ENCODE measurements at places on chromosomes 6 and 20.
A peak's percentile ranks its signal among the peaks of the same experiment; 100 is the strongest.

GRCh38 chr6:132746048-132746447 lies 11.7 kb downstream of the VNN2 start:
- DNase-seq = no peak

DNA sequence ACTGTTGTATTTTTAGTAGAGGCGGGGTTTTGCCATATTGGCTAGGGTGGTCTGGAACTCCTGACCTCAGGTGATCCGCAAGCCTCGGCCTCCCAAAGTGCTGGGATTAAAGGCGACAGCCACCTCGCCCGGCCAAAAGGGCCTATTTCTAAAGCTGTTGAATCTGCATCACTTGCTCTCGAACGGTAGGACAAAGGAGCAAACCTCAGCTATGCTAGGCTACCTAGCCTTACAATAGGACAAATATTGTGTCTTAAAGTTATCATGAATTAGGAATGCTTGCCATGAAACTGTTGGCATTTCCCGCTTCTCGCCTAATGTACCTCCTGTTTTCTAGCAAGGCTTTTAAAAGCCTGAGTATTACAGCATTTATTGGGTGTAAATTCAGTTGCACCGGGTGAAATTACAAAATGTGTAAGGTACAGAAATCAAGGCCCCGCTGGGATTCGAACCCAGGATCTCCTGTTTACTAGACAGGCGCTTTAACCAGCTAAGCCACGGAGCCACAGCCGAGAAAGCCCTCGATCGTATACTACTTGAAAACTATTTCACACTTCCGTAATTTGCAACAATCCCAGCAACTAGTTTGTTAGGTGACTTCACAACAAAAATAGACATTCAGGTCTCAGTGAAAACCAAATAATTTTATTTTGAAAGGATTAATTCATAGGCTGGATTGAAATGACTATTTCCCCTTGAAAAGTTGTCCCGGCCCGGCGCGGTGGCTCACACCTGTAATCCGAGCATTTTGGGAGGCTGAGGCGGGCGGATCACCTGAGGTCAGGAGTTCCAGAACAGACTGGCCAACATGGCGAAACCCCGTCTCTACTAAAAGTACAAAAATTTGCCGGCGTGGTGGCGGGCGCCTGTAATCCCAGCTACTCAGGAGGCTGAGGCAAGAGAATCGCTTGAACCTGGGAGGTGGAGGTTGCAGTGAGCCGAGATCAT lies 211.6 kb upstream of the ZNF184 start:
- no peak for DNase-seq

DNA sequence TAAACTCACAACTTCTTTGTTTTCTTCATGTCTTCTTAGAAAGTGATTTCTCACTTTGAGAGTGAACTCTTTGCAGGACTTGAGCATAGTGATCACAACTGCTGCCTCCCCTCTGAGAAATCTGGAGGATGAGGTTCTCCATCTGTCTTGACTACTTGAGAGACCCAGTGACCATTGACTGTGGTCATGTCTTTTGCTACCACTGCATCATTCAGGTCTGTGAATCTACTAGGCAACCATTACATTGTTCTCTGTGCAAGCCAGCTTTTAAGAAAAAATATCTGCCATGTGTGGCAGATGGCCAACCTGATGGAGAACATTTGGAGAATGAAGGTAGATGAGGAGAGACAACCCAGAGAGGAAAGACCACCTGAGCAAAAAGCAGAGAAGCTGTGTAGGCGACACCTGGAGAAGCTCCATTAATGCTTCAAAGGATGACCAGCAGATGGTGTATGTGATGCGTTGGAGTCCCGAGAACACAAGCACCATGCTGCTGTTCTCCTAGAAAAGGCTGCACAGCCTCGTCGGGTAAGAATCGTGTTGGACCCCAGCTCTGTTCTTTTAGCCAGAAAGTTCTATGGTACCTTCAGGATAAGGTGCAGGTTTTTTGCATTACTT lies 25.1 kb upstream of the TRIM26 start:
- DNase-seq = no peak

DNA sequence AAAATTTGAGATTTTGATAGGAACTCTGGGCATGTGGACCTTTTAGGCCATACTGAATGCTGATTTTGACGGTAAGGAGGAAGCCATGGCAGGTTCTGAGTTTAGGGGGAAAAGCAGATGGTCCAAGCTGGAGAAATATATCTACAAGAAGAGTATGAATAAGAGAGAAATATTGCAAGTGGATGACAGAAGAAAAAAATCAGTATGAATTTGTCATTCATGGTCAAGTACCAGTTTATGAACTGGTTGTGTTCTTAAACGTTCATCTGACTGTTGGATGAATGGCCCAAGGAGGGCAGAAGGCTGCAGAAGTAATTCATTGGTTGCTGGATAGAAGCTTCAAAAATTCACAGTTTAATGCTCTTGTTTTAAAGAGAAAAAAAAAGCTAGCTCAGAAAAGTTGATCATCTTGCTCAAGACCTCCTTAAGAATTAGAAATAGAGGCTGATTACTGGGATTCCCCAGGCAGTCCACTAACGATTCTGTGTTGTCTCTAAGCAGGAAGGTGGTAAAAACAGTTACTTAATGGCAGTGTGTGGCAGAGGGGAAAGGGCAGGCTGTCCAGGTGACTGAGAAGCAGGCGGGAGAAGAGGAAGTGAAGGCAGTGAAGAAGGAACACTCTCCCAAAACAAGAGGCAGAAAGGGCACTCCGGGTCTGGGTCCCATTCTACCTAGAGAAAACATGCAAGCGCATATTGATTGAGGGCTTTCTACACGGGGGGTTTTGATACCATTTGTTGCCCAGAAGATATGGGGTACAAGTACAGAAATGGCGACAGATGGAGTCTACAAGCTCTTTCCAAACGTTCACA lies 2.0 kb upstream of the DUSP22 start:
- DNase-seq = no peak

DNA sequence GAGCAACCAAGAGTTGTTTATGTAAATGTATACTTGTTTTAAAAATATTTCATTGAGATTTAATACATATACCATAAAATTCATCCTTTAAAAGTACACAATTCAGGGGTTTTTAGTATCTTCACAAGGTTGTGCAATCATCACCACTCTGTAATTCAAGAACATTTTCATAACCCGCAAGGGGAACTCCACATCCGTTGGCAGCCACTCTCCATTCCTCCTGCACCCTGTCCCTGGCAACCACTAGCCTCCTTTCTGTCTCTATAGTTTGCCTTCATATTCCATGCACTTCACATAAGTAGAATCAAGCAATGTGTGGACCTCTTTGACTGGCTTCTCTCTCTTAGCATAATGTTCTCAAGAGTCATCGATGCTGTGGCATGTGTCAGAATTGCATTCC lies 104.2 kb upstream of the PDE10A start:
- DNase-seq = no peak

GRCh38 chr6:25022140-25022553 lies 86.4 kb upstream of the RIPOR2 start:
- no peak for DNase-seq

DNA sequence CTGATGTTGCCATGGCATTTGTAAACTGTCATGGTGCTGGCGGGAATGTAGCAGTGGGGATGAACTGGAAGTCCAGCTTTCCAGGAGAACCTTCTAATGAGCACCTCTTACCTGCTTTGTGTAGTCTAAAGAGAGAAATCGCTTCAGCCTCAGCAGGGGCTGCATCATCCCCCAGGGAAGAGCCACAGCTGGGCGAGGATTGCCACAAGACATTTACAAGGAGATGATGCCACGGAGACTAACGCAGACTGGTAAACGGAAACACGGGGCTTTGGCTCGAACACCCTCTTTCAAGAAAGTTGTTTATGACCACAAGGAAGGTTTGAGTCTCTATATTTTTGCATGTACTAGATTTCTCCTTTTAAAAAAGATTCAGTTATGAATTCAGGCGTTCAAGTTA lies 72.9 kb downstream of the CDH26 start:
- no peak for DNase-seq

DNA sequence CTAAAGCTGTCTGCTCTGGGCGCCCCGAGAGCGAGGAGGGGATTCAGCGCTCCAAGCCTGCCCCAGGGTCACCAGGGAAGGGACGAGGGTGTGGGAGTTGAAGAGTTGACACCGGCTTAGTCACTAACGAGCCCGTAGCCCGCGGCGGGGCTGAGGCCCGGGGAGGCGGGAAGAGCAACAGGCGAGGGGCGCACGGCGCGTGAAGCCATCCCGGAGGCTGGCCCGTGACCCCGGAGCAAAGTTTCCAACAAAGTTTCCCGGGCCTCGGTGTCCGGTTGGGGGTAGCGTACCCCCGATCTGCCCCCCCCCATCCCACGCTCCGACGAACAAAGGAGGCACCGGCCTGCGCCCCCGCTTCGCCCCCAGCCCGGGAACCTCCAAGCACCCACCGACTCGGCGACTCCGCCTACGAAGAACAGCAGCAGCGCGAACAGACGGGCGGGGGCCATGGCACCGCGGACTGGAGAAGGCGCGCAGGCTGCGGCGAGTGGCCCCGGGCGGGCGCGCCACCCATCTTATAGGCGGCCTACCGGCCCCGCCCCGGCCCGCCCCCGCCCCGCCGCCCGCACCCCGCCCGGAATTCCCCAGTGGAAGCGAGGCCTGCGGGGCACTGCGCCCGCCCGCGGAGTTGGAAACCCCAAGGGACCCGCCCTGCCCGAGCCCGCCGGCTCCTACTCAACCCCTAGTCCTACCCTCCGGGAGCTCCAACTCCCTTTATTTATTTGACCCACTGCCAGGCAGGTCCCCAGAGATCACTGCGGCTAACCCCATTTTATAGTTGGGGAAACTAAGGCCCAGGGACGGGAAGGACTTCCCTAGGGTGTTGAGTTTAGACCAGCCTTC lies at the start of gene SDC4:
Gene SDC4, minus strand, starts transcription at position 489 of the 843 bp plus-strand sequence. Its CDS starts 40 bp downstream, at position 449.
- DNase-seq = no peak

- no peak for DNase-seq
Measured at GRCh38 chr6:141809901-141810300, 322.8 kb upstream of the GJE1 start.

GRCh38 chr20:18258126-18258860 lies 30.0 kb upstream of the ZNF133 start:
- DNase-seq = no peak

- DNase-seq = peak; percentile 53
Measured at GRCh38 chr20:50794846-50795634, at the start of gene BCAS4. Gene BCAS4 (plus strand): TSS chr20:50795061. CDS start chr20:50795084, 23 bp downstream.

DNA sequence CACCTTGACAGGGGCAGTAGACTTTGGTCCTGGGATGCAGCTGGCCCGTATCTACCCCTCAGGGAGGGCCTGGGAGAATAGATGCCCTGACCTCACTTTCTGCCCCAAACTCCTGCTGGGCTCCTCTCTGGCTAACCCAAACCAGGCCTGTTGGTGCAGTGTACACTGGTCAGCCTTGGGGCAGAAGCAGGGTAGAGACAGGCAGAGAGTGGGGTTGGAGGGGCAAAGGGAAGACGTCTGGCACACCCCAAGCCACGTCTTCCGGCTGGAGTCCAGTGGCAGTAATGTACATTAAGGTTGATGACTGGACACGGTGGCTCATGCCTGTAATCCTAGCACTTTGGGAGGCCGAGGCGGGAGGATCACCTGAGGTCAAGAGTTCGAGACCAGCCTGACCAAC lies 9.3 kb downstream of the DDR1 start:
- DNase-seq = no peak

GRCh38 chr20:10982692-10983091 lies 308.9 kb upstream of the JAG1 start:
- no peak for DNase-seq

DNA sequence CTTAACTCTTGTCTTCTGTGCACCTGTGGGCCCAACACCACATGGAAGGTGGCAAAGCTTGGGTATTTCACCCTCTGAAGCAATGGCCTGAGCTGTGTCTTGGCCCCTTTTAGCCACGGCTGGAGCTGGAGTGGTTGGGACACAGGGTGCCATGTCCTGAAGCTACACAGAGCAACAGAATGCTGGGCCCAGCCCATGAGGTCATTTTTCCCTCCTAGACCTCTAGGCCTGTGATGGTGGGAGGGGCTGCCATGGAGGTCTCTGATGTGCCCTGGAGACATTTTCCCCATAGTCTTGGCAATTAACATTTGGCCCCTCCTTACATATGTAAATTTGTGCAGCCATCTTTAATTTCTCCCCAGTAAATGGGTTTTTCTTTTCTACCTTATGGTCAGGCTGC lies 620.8 kb downstream of the RFPL4B start:
- no peak for DNase-seq

GRCh38 chr20:815914-816606 lies 17.5 kb upstream of the FAM110A start:
- peak; percentile 37 for DNase-seq
